ENCODE measurements at places on chromosomes 12 and 14. TPM values are rescaled to one million over a fixed set of nuclear protein-coding genes. Genes with fewer than 3 reads are reported as not detected.

Gene SCYL2
- polyA plus RNA-seq, result 52.8 TPM

Gene CHGA
- not detected for polyA plus RNA-seq

DNA sequence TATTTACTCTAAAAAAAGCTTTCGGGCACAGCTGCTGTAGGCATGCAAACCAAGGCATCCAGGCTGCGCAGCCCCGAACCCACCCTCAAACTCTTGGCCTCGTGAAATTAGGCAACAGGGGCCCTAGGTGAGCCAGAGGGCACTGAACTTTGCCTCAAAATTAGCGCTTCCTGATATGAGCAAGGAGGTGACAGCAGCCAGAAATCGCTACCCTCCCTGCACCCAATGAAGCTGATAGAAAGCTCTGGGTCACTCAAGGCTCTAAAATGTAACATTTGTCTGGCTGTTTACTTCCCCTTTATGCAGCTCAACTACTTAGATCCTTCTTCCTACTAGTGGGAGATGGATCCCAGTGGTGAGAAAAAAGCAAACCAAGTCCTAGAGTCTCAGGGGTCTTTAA is 61.8 kb downstream of the PITPNM2 start:
- no peak for DNase-seq

DNA sequence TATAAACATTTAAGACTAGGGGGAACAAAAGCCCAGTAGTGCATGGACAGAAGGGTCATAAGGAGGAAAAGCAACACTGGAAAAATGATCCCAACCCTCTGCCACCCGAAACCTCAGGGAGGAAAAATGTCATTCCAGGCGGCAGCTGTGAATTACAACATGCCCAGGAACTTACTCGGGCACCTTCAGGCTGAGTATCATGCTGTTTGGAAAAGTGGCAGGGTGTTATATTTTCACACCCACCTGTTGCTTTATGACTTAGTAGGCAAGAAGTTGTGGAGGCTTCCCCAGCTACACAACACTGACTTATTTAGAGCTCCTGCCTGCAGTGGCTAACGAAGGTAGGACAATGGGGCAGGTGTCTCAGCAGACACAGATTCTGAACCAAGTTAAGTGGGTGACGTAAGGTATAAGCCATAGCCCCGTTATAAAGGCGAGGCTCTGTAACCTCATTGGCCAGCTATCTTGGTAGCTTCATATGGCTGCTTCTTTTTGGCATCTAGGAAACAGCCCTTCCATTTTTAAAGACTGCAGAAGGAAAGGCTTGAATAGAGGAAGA is 96.1 kb upstream of the IFNG-AS1 start:
- DNase-seq, result no peak

DNA sequence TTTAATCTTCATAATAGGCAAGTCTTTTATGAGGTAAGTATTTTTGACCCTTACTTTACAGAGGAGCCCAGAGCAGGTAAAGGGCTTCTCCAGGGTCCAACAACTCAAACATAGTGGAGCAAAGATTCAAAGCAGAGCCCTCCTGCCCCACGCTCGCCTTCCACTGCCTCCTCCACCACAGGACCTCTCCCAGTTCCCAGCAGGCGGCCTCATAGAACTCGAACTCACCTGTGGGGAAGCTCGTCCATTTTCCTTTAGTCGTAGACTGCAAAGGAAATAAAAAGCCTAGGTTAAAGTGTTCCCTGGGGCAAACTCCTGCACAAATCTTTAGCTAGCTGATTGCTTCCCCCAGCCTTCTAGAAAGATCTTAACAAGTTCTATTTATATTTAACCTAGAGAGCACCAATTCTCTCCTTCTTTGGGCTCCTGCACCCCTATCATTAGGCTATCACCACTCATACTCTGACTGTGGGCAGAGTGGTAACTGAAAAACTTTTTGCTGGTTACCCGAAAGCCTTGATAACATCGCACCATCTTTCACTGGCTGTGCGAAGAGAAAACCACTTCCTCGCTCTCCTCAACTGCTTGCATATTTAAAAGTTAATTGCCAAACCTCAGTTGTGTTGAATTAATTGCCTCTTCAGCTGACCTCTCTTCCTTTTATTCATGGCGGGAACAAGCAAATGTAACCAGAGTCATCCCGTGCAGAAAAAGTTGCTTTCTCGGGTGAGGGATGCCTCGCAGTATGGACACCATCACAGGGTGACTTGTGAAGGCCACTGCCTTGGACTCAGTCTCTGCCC is 299.6 kb downstream of the DPF3 start:
- DNase-seq, result no peak

DNA sequence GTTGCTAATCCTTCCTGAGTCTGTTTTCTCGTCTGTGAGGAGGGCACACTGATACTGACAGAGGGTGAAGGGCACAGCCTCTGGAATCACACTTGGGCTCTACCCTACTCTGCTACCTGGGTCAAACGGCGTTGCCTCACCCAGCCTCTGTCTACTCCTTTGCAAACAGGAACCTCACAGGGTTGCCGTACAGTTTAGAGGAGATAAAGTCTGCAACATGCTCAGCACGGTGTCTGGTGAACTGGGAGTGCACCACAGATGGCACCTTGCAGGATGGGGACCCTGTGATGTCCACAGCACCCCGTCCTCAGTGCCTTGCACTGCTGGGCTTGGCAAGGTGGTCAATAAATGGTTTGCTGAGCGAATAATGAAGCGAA is 38.3 kb downstream of the TESC start:
- no peak for DNase-seq

DNA sequence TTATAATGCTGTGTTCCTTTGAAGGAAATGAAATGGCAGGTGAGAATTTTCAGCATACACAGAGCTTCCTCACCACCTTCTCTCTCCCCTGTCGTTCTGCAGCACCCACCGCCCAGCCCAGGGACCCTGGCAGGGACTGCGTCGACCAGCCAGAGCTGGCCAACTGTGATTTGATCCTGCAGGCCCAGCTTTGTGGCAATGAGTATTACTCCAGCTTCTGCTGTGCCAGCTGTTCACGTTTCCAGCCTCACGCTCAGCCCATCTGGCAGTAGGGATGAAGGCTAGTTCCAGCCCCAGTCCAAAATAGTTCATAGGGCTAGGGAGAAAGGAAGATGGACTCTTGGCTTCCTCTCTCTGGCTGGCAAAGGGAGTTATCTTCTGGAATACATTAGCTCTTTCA is 35.1 kb downstream of the PAPLN start:
- DNase-seq, result no peak

DNA sequence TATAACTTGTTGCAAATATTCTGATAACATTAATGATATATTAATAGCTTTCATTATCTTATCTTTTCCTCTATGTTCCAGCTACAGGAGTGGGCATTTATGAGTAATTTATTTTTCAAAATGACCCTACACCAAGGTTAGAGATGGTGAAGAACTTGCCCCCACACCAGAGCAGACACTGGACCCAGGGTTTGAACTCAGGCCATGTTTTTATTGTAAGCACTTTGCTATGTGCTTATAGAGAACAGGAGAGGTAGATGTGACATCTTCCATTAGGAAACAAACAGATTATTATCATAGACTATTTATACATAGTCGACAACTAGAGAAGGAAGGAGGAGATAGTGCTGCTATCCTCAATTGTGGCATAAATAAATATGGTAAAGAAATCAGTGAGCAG is 265.2 kb downstream of the EGLN3 start:
- no peak for DNase-seq

- DNase-seq, result no peak
Measured at GRCh38 chr14:64253672-64254071, 40.5 kb downstream of the ESR2 start.

All from right renal cortex interstitium (tissue), 3 donors.